ENCODE measurements at places on chromosomes 7 and 10. TPM values are rescaled to one million over a fixed set of nuclear protein-coding genes. Genes with fewer than 3 reads are reported as not detected.

Gene POM121L12
- total RNA-seq = not detected

Gene VGF
- not detected for total RNA-seq

Gene PTPRN2
- total RNA-seq = 1.6 TPM

Gene EFCAB10
- total RNA-seq = 0.86 TPM

Gene MARVELD1
- total RNA-seq = 0.62 TPM

Gene OR2A42
- 0.30 TPM for total RNA-seq

Gene AS3MT
- total RNA-seq = 0.37 TPM

Gene PRKRIP1
- total RNA-seq = 47.7 TPM

Gene UCN3
- total RNA-seq = not detected

Gene CRHR2
- not detected for total RNA-seq

Gene ANKRD2
- total RNA-seq = not detected

Gene GJC3
- total RNA-seq = 0.35 TPM

Gene C10orf67
- 0.49 TPM for total RNA-seq

Gene LIPF
- not detected for total RNA-seq

Gene SLC39A12
- total RNA-seq = not detected

Gene PNPLA8
- total RNA-seq = 62.5 TPM

Gene ADCY1
- not detected for total RNA-seq

Gene INA
- total RNA-seq = not detected

Gene RADIL
- not detected for total RNA-seq

Gene MAT1A
- total RNA-seq = not detected

Data from CD4-positive, CD25-positive, alpha-beta regulatory T cell (primary cell).